Activated T-helper 1 cell treated with Interleukin-2 at 50 U/mL for 16 hours (primary cell): ENCODE measurements at places on chromosomes 12 and 14.
A peak's percentile ranks its signal among the peaks of the same experiment; 100 is the strongest.

DNA sequence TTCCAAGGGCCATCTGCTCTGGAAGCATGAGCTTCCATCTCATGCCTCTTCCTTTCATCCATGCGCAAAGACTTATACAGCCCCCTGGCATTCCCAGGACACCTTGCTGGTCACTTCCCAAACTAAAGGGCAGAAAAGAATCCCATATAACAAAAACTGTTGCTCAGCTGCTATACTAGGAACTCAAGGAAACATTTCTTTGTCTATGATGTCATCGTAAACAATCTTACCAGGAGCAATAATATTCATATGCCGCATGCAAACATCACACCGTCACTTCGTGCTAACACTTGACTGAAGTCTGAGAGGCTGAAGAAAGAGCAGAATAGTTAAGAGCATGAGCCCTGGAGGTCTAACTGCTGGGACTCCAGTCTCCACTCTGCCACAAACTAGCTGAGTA, 50.5 kb upstream of the CDKN3 start:
- no peak for DNase-seq

GRCh38 chr12:753611-754472, 1.5 kb downstream of the WNK1 start:
- peak; percentile 5 for DNase-seq

DNA sequence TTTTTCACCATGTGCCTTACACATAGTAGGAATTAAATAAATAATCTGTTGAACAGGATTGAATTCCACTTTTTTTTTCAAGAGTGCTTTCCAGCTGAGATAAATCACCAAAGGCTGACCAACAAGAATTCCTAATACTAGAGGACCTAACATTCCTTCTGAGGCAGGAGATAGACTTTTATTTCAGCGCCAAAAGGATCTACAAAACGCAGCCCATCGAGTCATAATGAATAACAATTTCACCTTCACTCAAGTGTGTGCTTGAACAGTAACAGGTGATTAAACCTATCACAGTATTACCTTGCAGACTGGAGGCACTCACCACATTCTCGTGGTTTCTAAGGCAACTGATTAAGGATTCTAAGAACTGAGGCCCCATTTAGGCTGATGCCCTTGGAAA, 224.3 kb upstream of the ATP2B1 start:
- no peak for DNase-seq

- no peak for DNase-seq
These were observed 62.2 kb downstream of the RFX4 start for GRCh38 chr12:106645074-106645421.

DNA sequence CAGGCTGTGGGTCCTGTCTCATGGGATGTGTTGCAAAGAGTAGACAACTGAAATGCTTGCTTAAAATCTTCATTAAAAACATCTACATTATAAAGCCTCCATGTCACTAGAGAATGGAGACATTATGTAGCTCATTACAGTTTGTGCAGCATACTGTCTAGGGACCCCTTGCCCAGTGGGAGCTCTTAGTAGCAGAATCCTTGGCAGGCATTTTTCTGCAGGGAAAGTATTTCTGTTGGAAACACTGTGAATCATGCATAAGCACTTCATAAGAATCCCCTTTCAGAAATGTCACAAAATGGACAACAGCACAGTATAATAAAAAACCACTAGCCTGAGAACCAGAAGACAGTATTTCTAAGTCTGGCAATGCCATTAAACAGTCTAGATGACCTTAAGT, 174.3 kb downstream of the MGAT4C start:
- DNase-seq = no peak

GRCh38 chr12:106941481-106942156, 14.1 kb upstream of the TMEM263 start:
- DNase-seq = no peak
